ENCODE measurements at places on chromosomes 4 and X.
A peak's percentile ranks its signal among the peaks of the same experiment; 100 is the strongest.

- no peak for DNase-seq
These were observed 197.2 kb downstream of the GRXCR1 start for GRCh38 chr4:43089730-43090129.

DNA sequence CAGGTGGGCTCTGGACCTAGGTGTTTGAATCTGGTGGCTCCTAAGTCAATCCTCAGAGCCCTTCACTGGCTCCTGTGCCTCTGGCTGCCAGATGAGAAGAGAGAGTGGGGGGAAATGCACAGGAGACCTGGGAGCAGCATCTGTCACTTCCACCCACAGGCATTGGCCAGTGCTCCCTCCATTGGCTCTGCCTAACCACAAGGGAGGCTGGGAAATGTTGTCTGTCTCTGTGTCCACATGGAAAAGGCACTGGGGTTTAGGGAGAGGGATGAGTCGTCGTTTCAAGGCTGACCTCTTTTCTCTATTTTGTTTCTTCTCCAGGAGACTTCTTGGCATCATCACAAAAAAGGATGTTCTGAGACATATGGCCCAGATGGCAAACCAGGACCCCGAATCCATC is 76.4 kb downstream of the CLCN4 start:
- DNase-seq: no peak

GRCh38 chrX:42664680-42665079 is 113.3 kb downstream of the PPP1R2C start:
- no peak for DNase-seq

GRCh38 chrX:10884246-10884645 is 226.9 kb upstream of the HCCS start:
- DNase-seq: no peak

DNA sequence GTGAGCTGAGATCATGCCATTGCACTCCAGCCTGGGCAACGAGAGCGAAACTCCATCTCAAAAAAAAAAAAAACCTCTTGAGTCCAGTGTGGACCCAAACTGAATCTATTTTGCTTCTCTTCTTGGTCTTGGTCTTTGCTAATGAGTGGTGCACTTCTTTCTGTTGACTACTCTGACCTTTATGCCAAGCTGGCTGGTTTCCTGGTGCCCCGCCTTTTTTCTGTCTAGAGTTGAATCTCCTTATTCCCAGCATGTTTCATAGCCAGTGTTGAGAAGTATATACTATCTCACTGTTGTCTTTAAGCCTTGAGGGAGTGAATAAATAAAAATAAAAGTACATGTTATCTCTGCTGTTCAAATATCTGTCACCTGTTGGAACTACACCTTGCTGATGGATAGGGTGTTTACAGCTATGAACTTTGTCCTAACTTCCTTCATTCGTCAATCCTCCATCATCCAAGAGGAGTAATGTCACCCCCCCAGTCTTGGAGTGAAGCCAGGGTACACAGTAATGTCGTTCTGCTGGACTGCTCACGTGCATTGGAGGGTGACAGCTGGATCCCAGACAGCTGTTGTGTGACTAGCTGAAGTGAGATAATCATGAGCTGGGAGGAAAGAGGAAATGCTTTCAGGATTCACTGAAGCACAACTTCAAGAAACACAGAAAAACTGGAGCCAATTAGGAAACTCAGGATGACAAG is 99.3 kb upstream of the PRKG2 start:
- DNase-seq: peak; percentile 59

DNA sequence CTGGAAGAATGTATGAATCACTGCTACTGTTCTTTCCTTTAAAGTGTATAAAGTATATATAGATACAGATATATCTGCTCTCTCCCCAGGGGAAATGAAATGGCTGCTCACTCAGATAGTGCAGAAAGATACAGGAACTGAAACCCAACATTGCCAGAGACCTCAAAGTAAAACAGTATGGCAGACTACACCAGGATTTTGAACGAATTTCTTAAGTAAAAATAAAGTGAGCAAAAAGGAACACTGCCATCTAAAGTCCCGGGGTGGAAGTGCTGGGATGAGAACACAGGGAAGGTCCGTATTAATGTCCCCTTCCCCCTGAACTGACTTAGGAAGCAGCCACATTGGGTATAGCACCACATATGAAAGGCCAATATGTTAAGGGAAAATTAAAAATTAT is 93.4 kb downstream of the TMA16 start:
- DNase-seq: peak; percentile 30

GRCh38 chr4:168527560-168527959 is 30.7 kb downstream of the PALLD start:
- DNase-seq: no peak

- DNase-seq: no peak
These were observed 36.6 kb upstream of the GPR78 start for GRCh38 chr4:8543623-8544022.

GRCh38 chrX:24241822-24242648 is 71.8 kb downstream of the SUPT20HL2 start:
- DNase-seq: peak; percentile 29

- DNase-seq: no peak
These were observed 167.0 kb upstream of the GALNT7 start for GRCh38 chr4:173001571-173001970.

DNA sequence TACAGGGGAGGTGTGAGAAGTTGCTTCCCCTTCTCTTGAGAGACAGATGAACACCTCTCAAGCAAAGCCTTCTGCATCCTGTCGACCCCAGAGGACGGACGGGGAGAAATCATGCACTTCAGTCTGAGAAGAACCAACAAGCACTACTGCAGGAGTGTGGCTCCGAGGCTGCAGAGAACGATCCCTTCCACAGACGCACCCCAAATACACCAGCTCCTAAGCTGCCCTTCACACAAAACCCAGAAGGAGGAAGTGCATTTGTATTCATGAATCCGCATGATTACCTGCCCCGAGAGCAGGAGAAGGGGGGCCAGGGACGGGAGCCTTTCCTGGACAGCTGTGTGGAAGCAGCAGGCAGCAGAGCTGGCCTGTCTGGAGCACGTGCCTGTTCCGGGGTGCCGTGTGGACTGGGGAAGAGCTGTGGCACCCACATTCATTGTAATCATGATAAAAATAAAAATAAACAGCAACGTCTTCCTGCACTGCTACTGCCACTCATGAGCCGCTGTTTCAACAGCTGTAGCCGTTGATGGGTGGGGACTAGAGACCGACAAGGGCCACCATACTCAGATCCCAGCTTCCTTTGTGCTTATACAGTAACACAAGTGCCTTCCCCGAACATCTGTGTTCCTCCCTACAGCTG is 42.9 kb downstream of the ACSL1 start:
- peak; percentile 80 for DNase-seq

GRCh38 chr4:38582889-38583470 is 81.0 kb upstream of the KLF3 start:
- DNase-seq: peak; percentile 20

- DNase-seq: peak; percentile 6
These were observed 108.0 kb downstream of the LRBA start for GRCh38 chr4:150906987-150907633.

DNA sequence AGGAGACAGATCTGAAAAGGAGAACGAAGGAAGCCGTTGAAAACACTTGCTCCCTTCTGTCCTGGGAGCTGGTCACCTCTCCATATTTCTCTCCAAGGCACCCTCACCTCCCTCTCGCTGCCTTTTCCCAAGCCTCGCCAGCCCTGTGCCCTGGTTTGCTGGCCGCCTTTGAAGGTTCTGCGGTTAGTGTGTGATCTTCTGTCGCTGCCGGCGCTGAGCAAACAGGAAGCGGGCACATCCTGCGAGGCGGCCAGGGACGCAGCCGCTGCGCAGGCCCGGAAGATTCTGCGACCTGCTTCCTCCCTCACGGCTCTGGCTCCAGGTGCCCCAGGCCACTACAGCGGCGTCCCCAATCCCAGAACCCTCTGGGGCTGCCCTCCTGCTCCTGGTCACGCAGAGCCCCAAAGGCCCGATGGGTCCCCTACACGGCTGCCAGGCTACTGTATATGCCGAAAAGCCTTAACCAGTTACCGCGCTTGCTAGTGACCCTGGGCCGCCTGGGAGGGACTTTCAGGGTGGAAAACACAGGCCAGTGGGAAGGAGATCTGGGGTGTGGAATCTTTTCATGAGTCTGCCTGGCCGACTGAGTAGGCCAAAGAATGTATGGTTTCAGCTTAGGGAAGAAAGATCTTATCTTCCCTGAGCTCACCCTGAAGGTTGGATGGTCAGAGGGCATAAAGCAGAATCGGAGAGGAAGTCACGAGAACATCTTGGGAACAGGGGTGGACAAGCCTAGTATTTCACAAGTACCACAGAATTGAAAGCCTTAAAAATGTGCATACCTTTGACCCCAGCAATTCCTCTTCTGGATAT is 2.3 kb upstream of the SASH3 start:
- DNase-seq: peak; percentile 88

DNA sequence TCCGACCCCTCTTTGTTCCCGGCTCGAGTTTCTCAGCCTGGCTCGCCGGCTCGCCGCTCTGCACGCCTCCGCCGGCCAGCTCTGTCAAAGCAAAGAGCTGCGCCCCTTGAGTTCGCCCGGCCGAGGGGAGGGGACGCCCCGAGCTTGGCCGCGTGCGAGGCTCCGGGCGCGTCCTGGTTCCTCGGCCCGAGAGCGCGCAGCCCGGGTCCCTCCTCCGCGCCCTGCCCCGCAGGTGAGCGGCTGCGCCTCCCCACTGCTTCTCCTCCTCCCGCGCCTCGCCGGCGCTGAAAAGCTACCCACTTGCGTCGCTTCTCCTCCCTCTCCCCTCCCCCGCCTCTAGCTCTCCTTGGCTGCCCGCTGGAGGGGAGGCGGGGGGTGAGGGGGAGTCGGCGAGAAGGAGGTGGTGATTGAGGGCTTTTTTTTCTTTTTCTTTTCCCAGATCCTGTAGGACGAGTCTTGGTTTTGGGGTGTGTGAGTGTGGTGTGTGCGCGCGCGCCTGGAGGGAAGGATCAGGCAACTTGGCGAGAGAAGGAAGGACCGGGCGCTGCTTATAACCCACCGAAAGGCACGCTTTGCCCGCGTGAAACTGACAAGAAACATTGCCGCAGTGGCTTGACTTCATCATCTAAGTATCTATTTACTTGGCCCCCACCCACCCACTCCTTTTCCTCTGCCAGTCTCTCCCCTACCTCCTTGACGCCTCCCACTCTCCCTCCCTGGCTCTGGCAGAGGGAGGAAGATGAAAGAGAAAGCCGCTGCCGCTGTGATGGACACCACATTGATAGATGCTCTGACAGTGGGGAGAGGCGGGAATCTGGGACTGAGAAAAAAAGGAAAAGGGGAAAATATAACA is at the start of gene LEF1:
TSS of gene LEF1 (minus strand) at position 262 of the 853 bp plus-strand sequence. CDS start 1,165 bp downstream, outside the sequence.
- DNase-seq: peak; percentile 47

DNA sequence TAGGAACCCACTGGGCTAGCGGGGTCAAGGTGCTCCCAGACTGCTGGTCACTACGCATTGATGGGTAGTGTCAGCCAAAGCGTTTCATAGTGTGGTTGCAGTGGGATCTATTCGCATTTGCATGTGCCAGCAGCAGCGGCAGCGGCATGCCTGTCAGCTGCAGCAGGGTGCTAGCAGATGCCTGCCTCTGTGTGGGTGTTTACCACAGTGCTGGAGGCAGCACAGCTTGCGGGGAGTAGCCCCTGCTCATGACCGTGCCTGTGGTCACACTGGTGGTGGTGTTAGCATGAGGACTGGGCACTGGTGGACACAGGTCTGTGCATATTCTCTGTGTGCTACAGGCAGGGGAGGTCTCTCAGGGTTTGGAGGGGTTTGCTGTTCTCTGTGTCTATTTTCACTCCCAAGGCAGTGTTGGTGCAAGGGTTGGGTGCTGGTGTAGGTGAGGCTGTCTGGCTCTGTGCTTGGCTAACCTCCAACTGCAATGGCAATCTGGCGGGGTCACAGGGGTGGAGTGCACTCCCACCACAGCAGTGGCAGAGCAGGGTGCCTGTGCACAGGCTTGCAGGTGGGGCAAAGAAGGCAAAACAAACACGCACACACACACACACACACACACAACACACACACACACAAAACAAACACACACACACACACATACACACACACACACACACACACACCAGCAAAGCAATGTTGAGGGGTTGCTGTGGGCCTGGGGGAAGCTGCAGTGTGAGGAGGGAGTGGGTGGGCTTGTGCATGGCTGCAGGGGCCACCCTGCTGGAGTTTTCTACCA is 184.4 kb downstream of the GLUD2 start:
- DNase-seq: no peak

DNA sequence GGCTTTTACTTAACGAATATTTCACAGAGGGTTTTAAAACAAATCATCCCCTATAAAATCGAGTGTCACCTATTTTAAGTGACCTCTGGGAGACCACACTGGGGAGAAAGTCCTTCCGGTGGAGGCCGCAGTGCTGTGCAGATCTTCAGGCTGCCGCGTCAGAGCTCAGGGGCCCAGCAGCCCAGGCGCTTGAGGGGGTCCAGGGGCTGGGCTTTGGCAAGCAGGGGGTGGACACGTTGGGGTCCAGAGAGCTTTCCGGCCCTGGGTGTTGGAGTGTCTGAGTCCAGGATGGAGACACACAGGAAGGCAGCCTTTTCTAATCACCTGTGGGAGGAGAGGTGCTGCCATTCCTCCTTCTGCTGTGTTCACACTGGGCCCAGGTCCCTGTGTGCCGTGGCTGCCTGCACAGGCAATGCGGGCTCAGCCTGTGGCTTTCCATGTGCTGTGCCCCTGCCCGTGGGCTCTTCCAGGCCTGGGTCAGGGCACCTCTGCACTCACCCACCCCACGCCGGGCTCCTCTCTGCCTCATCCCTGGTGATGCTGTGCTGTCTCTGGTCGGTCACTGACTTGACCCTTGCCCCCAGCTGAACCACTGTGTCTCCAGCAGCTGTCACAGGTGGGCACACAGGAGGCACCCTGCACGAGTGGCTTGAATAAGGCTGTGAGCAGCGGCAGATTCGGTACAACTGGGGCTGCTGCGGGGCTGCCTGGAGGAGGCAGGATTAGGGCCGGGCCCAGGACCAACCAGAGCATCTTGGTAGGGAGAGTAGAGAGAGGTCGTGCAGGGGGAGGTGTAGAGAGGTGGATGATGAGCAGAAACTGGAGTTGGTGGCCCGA is 10.0 kb downstream of the HTRA3 start:
- no peak for DNase-seq

DNA sequence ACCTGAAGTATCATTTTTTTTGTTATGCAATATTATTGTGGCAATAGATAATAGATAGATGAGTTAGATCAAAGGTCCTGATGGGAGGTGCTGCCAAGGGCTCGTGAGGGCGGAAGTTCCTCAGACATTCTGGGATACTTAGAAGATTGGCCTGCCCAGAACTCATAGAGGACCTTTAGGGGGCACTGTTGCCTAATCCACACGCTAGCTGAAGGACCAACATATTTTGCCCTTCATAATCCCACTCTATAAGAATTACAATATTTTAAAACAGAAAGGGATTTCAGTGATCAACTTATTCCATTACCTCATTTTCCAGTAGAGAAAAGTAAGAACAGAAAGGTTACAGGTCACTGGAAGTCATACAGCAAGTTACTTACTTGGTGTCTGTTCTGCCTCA is 22.9 kb upstream of the COX7B2 start:
- peak; percentile 70 for DNase-seq

DNA sequence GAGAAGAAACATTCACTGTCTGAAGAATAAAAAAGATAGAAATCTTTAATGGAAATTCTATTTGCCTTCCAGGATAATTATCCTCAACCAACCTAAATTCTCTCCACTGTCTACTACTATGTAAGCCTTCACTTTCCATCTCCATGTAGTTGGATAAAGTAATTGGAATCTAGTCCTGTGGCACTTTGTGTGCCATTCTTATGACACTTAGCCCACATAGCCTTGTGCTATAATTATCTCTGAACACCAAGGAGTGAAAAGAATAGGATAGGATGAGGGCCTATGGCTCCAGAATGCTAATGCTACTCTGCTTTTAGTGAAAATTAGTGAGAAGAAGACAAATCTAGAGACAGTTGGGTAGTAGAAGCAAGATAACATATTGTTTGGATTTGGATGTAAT is 20.2 kb downstream of the PRSS48 start:
- no peak for DNase-seq

GRCh38 chrX:123773258-123773988 is 40.6 kb upstream of the THOC2 start:
- DNase-seq: no peak
